Smooth muscle cell of the umbilical artery (primary cell): ENCODE measurements at places on chromosomes 5 and 9. TPM values are rescaled to one million over a fixed set of nuclear protein-coding genes. Genes with fewer than 3 reads are reported as not detected.

Gene SHOC1
- under 0.01 and 0.09 TPM in 2 replicates for total RNA-seq

Gene GRM6
- not detected in 2 replicates for total RNA-seq

Gene PCDHGB1
- 3.3 TPM in 2 replicates for total RNA-seq

Gene ANKRD18B
- 6.4 and 35.6 TPM in 2 replicates for total RNA-seq

Gene LCNL1
- 0.88 and 1.5 TPM in 2 replicates for total RNA-seq

Gene GPRIN1
- total RNA-seq, result 1.8 and 7.3 TPM in 2 replicates

Gene CYLC2
- not detected in 2 replicates for total RNA-seq

Gene MEGF10
- 0.14 TPM in 1 of 2 replicates, not detected in the other for total RNA-seq

Gene CBY3
- total RNA-seq, result 0.23 TPM in 1 of 2 replicates, not detected in the other

Gene FGF1
- 3.3 and 12.5 TPM in 2 replicates for total RNA-seq

Gene INSL6
- not detected in 2 replicates for total RNA-seq

Gene RMND5B
- 22.6 and 26.0 TPM in 2 replicates for total RNA-seq

Gene PLAC8L1
- total RNA-seq, result 0.59 TPM in 1 of 2 replicates, not detected in the other

Gene KLF4
- total RNA-seq, result 1.5 and 4.3 TPM in 2 replicates

Gene GHR
- total RNA-seq, result 2.7 and 3.2 TPM in 2 replicates

Gene LHX3
- not detected in 2 replicates for total RNA-seq

Gene GOLPH3
- total RNA-seq, result 68.6 and 71.1 TPM in 2 replicates
